ENCODE measurements at places on chromosomes 5 and 9. TPM values are rescaled to one million over a fixed set of nuclear protein-coding genes. Genes with fewer than 3 reads are reported as not detected.

DNA sequence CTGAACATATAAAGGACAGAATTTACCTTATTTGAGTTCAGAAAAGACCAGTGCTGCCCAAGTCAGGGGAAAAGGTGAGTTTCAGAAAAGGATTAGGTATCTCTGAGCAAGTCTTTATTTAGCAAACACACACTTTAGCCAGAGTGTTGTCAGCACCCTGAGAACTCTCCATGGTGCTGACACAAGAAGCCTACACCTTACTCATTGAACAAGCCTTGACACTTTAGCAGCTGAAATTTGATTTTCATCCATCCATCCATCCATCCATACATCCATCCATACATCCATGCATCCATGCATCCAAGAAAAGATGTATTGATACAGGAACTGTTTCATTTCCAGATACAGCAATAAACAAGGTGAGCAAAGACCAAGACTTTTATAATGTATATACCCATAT lies 311.2 kb downstream of the TRIM32 start:
- DNase-seq = no peak

DNA sequence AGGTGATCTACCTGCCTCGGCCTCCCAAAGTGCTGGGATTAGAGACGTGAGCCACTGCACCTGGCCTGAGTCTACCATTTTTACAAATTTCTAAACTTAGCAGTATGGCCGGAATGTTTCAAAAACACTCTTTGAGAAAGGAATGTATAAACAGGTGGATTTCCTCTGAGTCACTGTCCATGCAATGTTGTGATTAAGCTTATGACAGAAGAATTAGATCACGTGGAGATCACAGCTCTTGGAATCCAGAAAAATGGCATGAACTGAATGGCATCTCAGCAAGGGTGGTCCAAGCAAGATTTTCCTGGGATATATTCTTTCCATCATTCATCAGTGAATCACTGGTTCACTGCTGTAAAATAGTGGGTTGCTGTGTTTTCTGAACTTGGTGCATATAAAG lies 865.0 kb downstream of the PTPRD start:
- no peak for DNase-seq

PRXL2C gene
- 8.8 TPM for total RNA-seq

CDO1 gene
- total RNA-seq = not detected

- DNase-seq = no peak
Observed at GRCh38 chr5:53730943-53731342, 170.5 kb downstream of the NDUFS4 start.

GRCh38 chr9:130570208-130570607 lies 9.2 kb upstream of the FUBP3 start:
- DNase-seq = no peak

RNF183 gene
- total RNA-seq = 0.35 TPM

DNA sequence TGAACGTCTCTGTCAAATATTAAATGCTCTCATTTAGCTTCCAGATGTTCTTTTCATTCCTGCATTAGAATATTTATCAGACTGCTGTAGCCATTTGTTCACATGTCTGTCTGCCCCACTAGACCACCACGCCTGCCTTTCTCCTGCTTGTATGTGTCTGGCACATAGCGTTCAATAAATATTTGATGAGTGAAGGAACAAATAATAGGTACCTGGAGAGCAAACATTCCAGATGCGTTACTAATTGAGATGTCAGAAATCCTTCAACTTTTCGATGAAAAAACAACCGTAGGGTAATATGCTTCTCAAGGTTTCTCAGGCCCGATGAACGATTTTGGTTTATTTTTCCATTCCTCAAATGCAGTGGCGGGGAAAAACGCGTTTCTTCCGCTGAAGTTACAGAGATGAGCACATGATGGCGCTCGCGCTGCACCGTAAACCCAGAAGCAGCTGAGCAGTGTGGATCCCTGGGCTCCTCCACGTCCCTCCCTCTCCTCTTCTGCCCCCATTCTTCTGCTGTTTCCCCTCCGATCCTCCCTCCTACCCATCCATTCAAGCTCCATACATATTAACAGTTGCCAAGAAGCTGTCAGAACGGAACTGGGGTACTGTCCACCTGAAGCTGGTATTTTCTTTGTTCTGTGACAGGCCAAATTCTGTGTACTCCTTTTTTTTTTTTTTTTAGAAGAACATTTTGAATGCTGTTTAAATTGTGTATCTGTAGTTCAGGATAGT lies 245.4 kb downstream of the MPDZ start:
- DNase-seq = no peak

GRCh38 chr9:131733541-131734061 lies 6.3 kb downstream of the RAPGEF1 start:
- peak; percentile 38 for DNase-seq

IGFBPL1 gene
- 0.38 TPM for total RNA-seq

PAIP2 gene
- total RNA-seq = 44.5 TPM

SV2C gene
- total RNA-seq = 0.54 TPM

GRCh38 chr9:14127656-14128055 lies 186.3 kb downstream of the NFIB start:
- DNase-seq = no peak

GRCh38 chr9:18534611-18535010 lies 60.7 kb downstream of the ADAMTSL1 start:
- no peak for DNase-seq

- no peak for DNase-seq
Observed at GRCh38 chr5:82594097-82594496, 315.9 kb upstream of the RPS23 start.

ENHO gene
- total RNA-seq = 1.5 TPM

LHX3 gene
- total RNA-seq = not detected

SUSD3 gene
- total RNA-seq = 1.8 TPM

- no peak for DNase-seq
Observed at GRCh38 chr5:42267091-42267490, 156.1 kb upstream of the GHR start.

DNA sequence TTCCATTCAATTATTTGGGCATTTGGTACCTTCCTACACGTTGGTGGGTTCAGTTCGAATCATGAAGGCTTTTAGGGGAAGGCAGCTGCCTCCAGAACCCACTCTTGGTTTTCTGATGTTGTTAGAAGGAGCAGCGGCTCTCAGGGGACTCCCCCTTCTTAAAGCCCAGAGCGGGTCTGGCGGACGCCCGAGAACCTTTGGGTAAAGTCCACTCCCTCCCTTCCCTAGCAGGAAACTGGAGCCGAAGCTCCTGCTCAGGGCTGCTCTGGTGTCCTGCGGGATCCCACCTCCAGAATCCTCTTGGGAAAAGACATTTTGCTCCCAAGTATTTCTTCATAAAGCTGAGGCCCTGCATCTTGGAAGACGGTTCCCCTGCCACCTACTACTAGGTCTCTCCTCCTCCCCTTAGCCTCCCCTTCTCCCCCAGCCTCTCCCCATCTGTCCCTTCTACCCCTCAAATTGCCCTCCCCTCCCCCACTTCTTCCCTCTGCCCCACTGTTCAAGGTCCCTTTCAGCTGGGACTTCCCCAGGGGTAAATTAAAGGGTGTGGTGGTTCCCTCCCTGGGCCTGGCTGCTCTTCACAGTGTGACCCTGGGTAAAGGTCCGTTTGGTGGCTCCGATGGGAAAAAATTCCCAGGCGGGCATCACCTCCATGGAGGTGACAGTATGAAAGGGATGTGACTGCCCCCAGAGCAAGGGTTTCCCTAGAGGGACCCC lies 9.3 kb downstream of the IRX4 start:
- peak; percentile 78 for DNase-seq

ADAMTS13 gene
- 5.0 TPM for total RNA-seq

- DNase-seq = no peak
Observed at GRCh38 chr5:79562351-79563246, 48.7 kb upstream of the HOMER1 start.

DNA sequence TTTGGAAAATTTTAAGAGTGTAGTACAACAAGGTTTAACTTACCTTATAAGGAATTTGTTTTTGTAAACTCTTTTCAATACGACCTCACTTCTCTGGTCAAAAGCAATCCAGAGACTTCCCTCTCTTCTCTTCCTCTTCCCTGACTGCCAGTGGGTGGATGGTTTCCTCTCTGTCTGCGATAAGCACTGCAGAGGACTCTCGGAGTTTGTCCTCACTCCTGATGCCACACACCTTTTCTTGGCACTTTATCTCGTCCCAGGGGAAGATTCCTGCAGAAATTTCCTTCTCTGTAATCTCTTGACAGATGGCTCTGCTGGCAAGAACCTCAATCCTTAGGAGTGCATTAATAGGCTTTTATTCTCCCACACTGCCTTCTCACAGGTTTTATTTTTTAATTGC lies 641.6 kb downstream of the NR2F1-AS1 start:
- DNase-seq = no peak

SLC24A2 gene
- total RNA-seq = not detected

DNA sequence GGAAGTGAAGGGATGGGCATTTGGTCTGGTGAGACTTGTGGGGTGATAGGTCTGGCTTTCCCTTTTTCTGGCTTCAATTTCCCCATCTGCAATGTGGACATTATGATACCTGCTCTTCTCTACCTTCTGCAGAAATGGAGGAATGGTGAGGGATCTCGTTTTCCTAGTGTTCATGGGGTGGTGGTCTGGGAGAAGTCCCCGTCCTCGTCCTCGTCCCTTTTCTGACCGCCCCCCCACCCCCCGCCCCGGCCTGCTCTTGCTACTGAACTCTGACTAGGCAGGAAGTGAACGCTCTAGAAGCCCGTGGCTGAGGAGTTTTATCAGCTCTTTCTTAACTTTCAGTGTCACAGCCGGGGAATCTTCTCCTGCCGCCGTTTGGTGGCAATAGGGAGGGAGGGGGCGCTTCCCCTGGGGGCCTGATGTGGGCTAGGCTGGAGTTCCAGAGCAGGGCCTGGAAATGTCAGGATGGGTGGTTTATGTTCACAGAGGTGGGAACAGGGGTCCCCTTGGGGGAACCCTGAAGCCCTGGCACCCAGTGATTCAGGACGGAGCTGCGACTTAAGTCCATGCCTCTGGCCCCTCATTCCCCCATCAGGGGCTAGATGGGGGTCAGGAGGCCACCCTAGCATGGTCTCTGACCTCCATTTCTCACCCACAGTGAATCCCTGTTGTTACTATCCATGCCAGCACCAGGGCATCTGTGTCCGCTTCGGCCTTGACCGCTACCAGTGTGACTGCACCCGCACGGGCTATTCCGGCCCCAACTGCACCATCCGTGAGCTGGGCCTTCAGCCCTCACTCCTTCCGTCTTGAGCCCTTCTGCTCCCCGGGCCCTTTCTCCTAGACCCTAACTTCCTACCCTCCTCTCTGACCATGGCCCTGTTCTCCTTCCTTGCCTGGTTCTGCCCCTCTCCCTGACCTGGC lies 6.7 kb downstream of the PTGS1 start:
- DNase-seq = no peak

RMND5B gene
- 34.9 TPM for total RNA-seq

DNA sequence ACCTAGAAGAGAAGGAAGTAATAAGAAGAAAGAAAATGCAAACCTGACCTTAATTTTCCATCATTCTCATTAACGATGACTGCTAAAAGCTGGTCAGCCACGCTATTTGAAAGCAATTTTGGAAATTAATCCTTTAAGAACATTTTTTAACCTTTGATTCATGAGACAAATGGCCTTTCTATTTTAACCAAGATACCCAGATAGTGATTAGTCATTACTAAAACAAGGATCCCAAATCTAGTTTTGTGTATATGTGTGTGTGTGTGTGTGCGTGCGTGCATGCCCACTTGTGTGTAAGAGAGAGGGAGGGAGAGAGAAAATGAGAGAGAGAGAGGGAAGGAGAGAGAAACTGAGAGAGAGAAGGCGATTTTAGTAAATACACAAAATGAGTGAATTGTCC lies 329.5 kb downstream of the DEPDC1B start:
- no peak for DNase-seq

F12 gene
- total RNA-seq = 9.2 TPM

CYLC2 gene
- not detected for total RNA-seq

- no peak for DNase-seq
Observed at GRCh38 chr5:104126980-104127379, 564.4 kb upstream of the NUDT12 start.

SGTB gene
- 5.8 TPM for total RNA-seq

DNA sequence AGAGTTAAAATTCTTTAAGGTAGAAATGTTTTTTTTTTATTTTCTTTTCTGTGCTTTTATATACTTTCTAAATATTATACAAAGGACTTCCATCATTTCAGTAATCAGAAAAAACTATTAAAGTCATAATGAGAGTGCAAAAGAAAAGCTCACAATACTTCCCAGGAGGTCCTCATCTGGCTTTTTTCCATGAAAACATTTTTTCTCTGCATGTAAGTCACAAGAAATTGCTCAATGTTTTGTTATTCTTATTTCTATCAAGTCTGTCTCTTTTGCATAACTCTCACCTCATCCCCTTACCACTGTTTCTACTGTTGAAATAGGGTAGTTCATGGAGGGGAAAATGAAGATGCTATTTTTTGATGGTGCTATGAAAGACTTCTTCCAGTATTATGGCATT lies 375.0 kb downstream of the TMEM232 start:
- no peak for DNase-seq

GRCh38 chr5:140934964-140935606 lies 9.0 kb downstream of the PCDHAC1 start:
- no peak for DNase-seq

- peak; percentile 78 for DNase-seq
Observed at GRCh38 chr5:67095346-67096171, 101.0 kb downstream of the CD180 start.

PCDHB7 gene
- total RNA-seq = 2.5 TPM

DNA sequence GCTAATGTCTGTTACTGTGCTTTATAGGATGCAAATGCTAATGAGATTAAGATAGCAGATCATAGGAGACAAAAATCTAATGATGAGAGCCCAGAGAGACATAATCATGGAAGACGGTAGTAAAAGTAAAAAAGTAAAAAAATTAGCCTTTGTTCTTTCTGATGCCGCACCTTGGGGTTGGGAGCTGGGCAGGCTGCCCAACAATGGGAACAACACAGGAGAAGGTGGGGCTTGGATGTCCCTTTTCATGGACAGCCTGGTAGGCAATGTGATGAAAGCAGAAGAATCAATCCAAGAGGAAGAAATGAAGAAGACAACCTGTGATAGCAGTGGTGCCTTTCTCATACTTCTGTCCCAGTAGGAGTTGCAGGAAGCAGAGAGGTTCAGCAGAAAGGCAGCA lies 57.2 kb downstream of the RAB14 start:
- no peak for DNase-seq

DNA sequence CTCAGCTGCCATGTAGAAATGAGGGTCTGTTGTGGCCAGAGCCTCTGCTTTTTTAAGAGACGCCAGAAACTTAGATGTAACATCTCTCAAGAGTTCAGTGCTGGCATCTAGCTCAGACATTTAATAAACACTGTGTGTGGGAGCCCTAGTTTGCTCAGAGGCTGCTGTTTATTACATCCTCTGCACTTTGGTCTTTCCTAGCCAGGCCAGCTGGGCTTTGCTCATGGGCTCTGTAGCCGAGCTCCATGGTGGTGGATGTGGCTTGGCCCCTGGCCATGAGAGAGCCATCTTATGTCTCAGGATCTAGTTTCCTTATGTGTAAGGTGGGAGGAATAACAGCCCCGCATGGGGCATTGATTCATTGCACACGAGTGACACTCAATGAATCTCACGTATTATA lies 30.0 kb downstream of the ARHGEF37 start:
- DNase-seq = peak; percentile 87

PCDHA8 gene
- 0.14 TPM for total RNA-seq

LRRC19 gene
- 96.9 TPM for total RNA-seq

S1PR3 gene
- 12.2 TPM for total RNA-seq

GRCh38 chr9:131107760-131108159 lies 11.4 kb downstream of the AIF1L start:
- no peak for DNase-seq

- DNase-seq = no peak
Observed at GRCh38 chr5:98785244-98785643, 11.8 kb downstream of the RGMB start.

GHR gene
- 10.3 TPM for total RNA-seq

Measured in mucosa of descending colon (tissue), 3 donors.